ENCODE measurements at places on chromosomes 7 and 10.
A peak's percentile ranks its signal among the peaks of the same experiment; 100 is the strongest.

DNA sequence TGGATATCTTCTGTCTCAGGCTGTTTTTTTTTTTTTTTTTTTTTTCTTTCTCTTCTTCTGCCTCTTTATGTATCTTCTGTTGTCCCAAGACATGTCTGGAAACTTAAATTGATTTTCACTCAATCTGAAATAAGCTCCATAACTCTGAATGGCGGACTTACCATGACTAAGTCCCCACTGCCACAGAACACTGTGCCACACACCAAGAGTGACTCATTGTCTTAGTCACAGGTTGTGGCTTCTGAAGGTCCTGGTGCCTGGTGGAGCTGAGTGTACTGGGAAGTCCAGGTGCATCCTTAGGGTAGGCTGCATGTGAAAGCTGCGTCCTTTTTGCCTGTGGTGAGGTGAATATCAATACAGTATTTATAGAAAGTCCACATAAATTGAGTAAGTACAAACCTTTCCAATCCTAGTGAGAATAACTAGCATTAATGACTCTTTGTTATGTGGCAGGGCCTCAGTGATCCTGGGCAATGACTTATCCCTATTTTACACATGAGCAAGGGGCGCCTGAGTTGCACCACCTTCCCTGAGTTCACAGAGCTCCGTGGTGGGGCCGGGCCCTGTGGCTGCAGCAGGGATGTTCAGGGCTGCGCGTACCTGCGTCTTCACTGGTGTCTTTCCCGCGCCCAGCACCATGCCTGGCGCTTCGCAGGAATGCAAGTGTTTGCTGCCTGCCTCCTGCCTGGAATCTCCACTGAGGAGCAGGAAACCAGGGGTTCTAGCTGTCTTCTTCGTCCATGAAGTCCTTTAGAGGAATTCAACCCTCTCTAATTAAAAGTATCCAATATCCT is 4.3 kb downstream of the PFKP start:
- peak; percentile 30 for DNase-seq

DNA sequence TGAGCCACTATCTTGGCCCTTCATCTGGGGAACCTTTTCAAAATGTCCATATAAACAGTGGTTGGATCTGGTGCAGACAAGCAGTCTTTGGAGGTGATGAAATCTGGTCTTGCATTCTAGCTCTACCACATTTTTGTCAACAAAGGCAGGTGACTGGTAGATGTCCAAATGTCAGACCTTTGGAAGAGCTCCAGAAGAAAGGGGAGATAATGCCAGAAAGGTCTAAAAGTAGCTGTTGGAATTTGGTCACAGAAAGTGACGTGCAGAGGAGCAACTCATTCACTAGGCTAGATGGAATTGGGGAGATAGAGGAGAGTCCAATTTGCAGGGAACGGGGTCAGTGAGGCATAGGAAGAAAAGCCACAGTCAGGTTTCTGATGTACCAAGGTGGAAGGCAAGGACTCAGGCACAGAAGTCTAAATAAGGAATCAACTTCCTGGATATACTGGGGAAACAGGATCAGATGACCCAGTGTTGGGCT is 36.4 kb upstream of the WAC start:
- no peak for DNase-seq

DNA sequence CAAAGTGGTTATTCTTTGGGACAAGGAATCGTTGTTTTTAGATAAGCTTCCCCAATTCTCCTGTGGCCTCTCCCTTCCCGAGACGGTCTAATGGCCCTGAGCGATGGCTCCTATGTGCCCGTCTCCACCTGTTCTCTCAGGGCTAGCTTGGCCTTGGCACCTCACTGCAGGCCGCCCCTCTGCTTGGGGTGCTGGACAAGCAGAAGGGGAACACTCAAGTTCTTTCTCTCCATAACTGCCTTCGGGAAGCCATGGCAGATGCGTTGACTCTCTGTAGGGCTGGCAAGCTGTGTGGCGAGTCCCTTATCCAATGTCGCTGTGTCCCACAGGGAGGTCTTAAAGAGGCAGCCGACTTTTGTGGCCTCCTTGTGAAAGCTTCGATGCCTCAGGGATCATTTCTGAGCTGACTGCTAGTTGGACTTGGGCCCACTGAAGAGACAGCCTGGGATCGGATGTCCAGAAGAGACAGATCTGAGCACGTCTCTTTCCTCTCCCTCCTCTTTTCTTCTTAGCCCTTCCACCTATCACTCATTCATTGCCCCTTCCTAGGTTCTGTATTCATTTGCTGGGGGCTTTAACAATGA is 70.8 kb downstream of the GRK5 start:
- no peak for DNase-seq

DNA sequence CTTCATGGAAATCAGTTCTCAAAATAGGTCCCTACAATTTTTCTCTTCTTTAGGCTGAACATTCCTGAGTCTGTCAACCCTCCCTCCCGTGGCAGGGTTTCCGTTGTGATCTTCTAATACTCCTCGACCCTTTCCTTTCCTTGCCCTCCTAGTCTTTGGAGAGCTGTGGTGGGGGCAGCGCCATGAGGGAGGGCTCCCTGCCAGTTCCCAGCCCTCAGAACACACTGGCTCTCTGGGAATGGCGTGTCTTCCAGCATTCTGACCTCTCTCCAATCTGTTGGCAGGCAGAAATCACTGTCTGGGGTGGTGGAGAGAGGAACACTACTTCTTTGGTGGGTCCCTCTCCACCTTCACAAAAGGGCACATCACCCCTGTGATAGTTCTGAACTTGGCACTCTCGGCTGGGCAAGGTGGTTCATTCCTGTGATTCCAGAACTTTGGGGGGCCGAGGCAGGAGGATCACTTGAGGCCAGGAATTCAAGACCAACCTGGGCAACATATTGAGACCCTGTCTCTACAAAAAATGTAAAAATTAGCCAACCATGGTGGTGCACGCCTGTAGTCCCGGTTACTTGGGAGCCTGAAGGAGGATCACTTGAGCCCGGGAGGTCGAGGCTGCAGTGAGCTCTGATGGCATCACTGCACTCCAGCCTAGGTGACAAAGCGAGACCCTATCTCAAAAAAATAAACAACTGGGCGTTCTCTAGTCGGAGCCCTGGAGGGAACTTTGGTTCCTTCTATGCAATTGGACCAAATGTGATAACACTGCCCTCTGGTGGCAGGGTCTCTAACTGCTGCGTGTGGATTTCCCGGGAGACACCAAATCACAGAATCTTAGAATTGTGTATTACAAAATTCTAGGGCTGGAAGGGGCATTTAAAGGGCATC is 13.1 kb upstream of the ARPC1A start:
- peak; percentile 76 for DNase-seq

- no peak for DNase-seq
These were observed 79.2 kb downstream of the GNAI1 start for GRCh38 chr7:80213814-80214213.

GRCh38 chr10:78464856-78465267 is 431.2 kb downstream of the RPS24 start:
- no peak for DNase-seq

GRCh38 chr10:83983578-83984255 is 155.6 kb upstream of the GHITM start:
- DNase-seq = no peak
